Pancreas (tissue), 10 donors: ENCODE measurements at places on chromosomes 4 and X. TPM values are rescaled to one million over a fixed set of nuclear protein-coding genes. Genes with fewer than 3 reads are reported as not detected.

GRCh38 chrX:108221301-108221864, 129.8 kb downstream of the ATG4A start:
- no peak for DNase-seq

- no peak for DNase-seq
Measured at GRCh38 chrX:51779306-51779705, 36.1 kb downstream of the GSPT2 start.

PRRG3 gene
- total RNA-seq, result not detected

DNA sequence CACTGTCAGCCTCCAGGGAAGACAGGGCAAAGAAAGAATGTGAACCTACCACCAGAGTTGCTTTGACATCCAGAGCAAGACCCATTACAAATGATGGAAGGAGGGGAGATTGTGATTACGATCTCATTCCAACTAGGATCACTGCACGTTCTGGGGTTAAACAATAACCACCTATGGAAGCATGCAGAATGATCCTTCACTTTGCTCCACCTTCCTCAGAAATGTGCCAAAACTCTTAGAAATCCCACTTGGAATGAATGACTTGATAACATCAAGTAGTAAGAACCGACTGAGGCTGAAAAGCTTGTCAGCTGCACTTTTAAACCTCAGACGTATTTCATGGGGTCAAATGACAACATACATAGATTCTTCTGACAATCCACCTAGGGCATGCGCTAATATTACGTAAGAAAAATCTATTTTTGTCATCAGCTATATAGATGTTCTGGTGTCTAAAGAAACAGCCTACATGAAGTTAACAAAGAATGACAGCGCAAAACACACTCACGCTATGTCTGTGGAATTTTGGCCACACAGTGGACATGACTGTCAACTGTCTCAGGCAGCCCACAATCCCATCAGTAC, 3.5 kb upstream of the STS start:
- DNase-seq, result no peak

USP26 gene
- not detected for total RNA-seq

DNA sequence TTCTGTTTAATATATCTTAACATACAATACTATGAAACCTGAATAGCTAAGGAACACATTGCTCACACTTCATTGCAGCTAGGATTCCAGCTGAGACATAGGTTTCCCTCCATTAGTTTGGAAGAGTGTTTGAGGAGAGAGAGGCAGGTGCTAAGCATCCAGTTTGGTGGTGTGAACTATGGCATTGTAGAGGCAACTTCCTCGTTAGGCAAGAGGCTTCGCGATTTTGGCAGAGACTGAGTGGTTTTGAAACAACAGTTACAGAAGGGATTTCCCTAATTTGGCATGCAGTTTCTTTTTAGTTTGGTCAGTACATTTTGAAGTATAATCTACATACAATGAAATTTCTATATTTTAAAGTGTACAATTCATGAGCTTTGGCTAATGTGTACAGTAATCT, 117.1 kb upstream of the BMP3 start:
- no peak for DNase-seq

GRCh38 chrX:20545538-20545937, 278.8 kb upstream of the RPS6KA3 start:
- DNase-seq, result no peak

MAGIX gene
- 8.7 TPM for total RNA-seq

CLDN22 gene
- total RNA-seq, result not detected

AMOT gene
- total RNA-seq, result 14.4 TPM

GRIA2 gene
- total RNA-seq, result 2.2 TPM

GRCh38 chr4:53963781-53964180, 100.6 kb downstream of the CHIC2 start:
- no peak for DNase-seq

HMX1 gene
- total RNA-seq, result not detected

PFKFB1 gene
- total RNA-seq, result 1.0 TPM

DNA sequence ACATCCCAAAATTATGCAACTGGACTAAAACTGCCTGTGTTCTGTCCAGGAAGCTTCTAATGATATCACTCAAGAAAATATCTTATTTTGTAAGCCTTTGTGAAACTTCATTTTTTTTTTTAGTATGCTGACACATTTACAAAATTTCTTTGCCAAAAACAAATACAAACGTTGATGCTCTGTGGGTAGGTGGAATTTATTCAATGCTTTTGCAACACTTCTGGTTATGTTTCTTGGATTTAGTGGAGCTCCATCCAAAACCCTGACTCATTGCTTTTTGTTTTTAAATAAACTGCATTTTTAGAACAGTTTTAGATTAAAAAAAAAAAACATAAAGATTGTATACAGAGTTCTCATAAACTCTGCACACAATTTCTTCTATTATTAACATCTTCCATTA, 250.9 kb upstream of the MAOA start:
- no peak for DNase-seq

DNA sequence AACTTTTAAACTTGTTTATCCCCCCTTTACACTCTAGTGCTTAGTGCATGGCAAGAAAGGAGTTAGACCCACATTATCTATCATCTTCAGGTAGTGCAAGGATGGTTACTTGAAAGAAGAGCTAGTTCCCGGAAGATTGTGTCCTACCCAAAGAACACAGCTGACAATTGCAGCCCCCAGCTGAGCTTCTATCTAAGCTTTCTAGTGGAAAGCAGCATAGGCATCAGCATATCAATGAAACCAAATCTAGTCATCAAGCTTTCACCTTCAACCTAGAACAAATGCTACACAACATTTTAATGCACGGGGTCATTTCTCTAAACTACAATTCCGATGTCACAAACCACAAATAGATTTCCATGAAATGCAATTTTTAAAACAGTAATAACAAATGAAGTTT, 88.9 kb upstream of the TFDP3 start:
- DNase-seq, result no peak

DNA sequence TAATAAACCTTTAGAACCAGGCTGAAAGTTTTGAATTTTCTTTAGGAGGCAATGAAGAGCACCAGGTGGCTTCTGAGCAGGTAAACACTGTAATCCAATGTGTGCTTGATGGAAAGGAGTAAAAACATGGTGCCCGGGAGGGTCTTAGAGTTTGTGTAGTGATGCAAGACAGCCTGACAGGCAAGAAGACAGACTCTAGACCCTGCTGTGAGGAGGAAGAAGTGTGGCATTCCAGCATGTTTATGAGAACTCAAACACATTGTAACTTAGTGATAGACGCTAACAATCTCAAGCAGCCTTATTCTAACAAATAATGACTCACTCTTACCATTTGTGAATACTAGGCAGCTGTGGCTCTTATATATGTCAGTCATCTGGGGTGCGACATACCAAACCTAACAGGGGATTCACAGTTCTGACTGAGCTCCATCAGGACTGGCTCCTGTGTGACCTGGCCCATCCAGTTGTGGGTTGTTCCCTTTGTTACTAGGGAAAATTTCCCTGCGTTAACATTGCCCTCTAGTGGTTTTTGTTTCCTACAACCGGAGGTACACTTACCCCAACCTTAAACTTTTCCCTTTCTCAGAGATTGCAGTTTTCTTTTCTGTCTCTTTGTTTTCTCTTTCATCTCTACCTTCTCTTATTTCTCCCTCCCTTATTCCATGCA, 53.8 kb downstream of the VSIG4 start:
- no peak for DNase-seq

GRCh38 chrX:38500866-38501265, 60.5 kb upstream of the TSPAN7 start:
- DNase-seq, result no peak

GRCh38 chr4:55386840-55387239, 8.9 kb upstream of the TMEM165 start:
- no peak for DNase-seq

CENPVL2 gene
- not detected for total RNA-seq

DNA sequence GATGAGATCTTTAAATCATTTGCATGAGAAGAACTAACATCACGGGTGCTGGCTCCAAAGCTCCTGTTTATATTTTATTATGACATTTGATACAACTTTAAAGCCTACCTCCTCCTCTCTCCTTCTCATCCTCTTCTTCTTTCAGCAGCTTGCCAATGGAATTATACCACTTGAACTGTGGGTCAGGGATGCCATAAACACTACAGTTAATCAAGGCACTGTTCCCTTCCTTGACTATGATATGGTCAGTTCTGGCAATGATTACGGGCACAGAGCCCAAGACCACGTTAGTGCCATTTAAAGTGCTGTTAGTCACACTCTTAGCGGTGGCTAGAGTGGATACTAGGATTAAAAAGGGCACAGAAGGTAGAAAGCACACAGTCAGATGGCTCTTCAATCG, 20.7 kb downstream of the MFAP3L start:
- no peak for DNase-seq

HAND2 gene
- total RNA-seq, result 3.1 TPM

DNA sequence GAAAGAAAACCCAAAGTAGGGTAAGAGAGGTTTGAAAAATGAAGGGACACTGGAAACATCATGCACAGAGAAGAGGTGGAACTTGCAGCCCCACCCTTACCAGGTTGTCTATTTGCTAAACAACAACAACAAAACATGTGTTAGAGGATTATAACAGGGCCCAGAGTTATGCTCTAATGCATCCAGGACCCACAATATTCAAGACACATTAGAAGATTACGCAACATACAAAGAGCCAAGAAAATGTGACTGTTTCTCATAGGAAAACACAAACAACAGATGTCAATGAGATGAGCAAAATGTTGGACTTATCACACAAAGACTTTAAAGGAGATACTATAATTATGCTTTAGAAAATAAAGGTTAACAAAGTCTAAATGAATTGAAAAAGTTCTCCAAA, 128.5 kb downstream of the LRBA start:
- no peak for DNase-seq
